Frontal cortex (tissue), 4 donors: ENCODE measurements at places on chromosomes 4 and X.

DNA sequence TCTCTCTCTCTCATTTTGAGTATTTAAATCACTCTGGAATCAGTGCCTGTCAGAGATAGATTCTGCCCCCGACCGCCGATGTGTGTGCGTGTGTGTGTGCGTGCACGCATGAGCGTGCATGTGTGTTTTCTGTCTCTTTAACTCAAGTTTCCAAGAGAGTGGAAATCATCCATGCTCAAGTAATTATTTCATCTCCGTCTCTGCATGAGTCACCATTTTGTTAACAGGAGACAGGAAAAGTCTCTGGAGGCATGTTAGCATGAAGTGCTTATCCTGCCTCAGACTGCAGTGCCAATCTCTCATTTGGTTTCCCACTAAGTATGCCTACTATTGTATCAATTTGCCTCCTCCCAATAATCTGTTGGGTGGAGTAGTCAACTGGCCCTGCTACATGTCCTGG is 182.9 kb upstream of the NHS start:
- DNase-seq = no peak

- no peak for DNase-seq
These were observed 64.1 kb upstream of the LAS1L start for GRCh38 chrX:65598559-65599147.

GRCh38 chr4:108106186-108106585 is 62.5 kb downstream of the LEF1 start:
- DNase-seq = no peak

DNA sequence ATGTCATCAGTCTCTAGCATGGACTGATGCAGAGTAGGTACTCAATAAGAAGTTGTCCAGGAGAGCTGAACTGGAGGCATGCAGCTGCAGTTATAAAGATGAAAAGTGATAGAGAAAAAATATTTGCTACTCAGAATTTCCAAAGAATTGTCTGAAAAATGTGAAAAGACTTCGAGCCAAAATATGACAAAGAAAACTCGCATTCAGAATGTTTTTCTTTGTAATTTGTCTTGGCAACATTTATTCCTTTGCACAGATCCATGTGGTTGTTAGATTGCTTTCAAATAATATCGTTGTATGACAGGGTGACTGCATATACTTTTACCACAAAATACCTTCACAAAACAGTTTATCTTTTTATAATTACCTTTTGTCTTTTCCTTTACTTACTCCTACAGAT is 128.0 kb upstream of the SLC4A4 start:
- no peak for DNase-seq

GRCh38 chr4:186342582-186342981 is 76.6 kb downstream of the F11 start:
- no peak for DNase-seq

- DNase-seq = no peak
These were observed 13.6 kb downstream of the TNIP3 start for GRCh38 chr4:121150486-121150885.

- DNase-seq = no peak
These were observed 1712.5 kb downstream of the C4orf33 start for GRCh38 chr4:130808492-130808891.

DNA sequence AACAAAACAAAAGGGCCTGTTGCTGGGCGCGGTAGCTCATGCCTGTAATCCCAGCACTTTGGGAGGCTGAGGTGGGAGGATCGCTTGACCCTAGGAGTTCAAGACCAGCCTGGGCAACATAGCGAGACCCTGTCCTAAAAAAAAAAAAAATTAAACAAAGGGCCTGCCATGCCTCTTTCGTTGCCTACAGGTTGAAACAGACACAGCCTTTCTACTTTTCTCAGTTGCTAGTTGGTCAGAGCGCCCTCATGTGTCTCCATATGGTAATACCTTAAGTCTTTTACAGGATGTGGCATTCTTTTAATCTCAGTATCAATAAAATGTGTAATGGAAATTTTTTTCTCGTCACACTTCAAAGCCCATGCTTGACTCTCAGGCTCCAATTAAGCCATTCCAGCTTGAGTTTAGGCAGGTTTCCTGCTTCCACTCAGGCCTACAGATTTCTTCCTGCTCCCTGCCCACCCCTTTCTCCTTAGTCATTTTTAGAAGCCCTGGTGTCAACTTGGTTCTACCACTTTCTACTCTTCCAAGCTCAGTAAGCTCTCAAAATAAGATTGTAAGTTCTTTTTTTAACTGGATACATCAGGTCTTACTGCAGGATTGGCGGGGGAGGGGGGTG is 4.6 kb upstream of the SOWAHD start:
- DNase-seq = no peak

GRCh38 chr4:146095091-146095690 is 80.3 kb upstream of the LSM6 start:
- DNase-seq = peak; percentile 13

DNA sequence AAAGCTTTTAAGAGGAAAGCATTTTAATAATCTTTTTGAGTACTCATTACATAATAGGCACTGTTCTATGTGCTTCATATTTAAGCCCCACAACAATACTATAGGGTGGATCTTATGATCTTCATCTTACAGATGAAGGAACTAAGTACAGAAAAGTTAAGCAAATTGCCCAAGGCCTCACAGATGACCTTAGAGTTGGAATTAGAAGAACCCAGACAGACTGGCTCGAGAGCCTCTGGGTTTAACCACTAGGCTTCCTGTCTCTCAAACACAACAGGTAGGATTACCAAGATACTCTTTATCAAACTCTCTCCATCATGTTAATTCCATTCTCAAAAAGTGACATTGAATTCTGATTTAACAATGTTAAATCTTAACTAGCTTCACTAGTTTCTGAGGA is 23.8 kb downstream of the TRPC5 start:
- no peak for DNase-seq

DNA sequence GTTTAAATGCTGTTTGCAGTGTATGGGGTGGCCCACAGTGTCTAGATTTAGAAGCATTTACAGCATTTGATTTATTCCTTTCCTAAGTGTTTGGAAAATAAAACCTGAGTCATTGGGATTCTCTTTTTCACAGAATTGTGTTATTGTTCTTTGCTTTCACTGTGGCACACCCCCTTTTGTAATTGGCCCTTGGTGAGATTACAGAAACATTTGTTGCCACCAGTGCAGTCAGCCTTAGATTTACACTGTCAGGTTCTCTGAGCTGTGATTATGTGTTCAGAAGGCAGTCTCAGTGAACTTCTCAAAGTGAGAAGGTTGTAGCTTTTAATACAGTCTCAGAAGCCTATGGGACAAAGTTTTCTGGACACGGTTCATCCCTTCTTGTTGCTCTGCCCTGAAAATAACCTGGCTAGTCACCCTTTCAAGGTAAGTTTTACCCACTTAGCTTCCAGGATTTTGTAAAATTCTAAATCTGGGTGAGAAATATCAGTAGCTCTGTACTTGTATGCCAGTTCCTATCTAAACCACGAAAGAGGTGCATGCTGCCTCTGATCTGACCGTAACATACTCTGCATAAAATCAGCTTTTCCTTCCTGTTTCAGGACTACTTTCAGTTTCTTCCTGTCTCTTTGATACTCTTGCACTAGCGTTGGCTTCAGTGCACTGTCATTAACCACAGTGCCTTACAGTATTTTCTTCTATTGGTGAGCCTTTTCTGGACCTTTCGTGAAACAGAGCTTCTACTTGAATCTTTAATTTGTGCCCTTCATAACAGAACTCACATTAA is 12.6 kb downstream of the RUFY3 start:
- no peak for DNase-seq

DNA sequence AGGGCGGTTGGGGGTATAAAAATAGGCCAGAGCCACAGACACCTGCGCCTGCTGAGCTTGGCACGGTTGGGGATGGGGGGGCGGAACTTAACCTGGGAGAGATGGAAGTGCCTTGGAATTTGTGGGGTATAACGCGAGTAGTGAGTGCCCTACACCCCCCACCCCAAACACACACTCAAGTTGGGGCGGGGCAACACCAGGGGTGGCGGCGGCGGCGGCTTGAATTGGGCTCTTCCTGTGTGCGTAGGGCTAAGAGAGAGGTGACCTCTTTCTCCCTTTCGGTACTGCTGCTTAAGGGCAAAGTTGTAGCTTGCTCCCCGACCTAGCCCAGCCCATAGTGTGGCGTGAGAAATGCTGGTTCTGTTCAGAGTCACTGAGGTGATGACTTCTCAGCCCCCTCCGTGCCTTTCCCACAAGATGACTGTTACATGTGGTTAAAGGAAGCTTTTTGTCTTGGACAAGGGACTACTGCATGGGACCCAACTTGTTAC is 839 bp downstream of the STK26 start:
- no peak for DNase-seq

DNA sequence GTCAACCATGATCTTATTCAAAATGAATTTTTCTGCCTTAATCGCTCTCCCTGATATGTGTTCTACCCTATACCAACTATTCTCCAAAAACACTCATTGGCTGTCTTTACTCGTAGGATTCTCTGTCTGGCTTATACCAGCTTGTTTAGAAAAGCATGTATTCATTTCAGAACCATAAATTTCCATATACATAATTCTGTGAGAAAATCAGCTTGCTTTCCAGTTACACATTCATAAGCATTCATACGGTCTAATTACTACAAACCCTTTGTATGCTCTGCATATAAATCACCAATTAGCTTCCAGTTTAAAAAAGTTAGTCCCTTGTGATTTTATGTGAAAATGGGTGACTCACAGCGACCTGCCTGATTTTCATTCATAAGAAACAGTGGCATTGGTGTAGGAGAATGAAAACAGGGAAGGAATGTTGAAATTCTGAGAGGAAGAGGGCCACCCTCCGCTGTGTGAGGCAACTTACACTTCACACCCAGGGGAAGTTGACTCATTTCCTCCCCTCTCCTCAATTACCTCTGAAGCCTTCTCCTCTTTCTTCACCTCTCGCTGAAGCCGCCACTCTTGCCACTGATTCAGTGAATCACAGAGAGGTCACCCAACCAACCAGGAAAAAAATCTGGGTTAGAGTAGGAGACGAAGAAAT is 63.3 kb downstream of the MEPE start:
- no peak for DNase-seq

- DNase-seq = no peak
These were observed 19.4 kb downstream of the BEND4 start for GRCh38 chr4:42133006-42133405.

DNA sequence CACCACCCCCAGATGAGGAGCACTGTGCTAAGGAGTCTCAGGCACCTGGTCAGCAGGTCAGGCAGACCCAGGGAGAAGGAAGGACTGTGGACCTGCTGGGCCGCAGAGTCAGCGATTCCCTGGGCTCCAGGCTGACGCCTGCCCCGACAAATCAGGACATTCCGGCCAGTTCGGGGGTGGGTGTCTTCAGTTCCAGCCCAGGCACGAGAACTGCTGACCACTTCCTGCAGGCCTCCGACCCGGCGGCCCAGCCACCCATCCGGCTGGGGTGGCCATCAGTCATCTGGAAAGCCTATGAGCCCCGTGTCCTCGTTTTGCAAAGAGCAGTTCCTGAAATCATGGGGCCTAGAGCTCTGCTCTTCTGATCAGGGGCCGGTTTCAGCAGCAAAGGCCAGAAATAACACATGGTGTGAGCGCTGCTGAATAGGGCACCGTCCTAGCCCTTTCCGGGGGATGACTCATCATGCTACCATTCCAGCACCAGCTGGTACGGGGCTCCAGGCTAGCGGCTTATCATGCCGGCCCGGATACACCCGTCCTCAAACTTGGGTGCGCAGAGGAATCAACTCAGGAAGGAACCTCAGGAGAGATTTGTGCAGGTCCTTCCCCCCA is 7.8 kb upstream of the SH3TC1 start:
- DNase-seq = no peak

- no peak for DNase-seq
These were observed 25.3 kb downstream of the GPC4 start for GRCh38 chrX:133389975-133390374.
